Cortex of kidney (tissue), 1 donor: ENCODE measurements at places on chromosomes 3 and 15.

DNA sequence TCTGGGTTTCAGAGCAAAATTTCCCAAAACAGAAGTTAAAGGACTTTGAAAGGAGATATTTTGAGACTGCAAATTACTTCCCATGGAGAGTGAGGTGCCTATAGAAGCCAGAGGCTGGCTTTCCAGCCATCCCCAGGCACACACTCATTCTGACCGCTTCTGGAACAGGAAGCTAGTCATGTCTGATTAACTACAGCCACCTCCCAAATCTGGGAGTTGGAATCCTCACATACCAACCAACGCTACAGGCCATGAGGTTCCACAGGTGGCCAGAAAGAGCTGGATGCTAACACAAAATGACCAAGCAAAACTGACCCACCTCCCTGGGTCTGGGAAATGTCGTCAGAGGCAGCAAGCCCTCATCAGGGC lies 87.2 kb downstream of the SNRK start:
- DNase-seq, result no peak

DNA sequence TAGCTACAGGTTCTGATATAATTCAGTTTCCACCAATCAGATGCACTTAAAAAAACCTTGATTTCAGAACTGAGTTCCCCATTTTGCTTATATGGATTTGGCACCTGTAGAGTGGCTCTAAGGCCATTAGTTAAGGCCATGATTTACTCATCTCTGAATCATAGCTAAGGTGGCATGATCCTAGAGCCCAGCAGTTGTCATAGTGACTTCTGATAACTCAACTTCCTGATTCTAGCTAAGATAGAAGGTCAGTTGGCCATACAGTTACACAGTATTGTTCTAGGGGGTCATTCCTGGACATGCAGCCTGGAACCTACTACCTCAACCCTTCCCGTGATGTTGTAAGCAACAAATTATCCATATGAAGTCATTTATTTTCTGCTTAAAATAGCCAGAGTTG lies 15.9 kb upstream of the TMEM87A start:
- DNase-seq, result no peak

DNA sequence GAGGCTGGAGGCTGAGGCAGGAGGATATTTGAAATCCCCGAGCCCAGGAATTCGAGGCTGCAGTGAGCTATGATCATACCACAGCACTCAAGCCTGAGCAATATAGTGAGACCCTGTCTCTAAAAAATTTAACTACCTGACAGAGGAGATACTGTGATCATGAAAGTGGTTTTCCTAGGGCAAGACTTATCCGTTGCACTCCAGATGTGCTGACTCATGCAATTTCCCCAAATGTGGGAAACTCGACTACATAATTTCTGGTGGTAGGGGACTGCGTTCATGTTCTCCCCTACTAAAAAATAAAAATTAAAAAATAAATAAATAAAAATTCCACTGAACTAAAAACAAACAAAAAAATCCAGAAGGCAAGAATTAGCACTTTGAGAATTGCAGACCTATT lies 271.7 kb downstream of the SHQ1 start:
- no peak for DNase-seq

DNA sequence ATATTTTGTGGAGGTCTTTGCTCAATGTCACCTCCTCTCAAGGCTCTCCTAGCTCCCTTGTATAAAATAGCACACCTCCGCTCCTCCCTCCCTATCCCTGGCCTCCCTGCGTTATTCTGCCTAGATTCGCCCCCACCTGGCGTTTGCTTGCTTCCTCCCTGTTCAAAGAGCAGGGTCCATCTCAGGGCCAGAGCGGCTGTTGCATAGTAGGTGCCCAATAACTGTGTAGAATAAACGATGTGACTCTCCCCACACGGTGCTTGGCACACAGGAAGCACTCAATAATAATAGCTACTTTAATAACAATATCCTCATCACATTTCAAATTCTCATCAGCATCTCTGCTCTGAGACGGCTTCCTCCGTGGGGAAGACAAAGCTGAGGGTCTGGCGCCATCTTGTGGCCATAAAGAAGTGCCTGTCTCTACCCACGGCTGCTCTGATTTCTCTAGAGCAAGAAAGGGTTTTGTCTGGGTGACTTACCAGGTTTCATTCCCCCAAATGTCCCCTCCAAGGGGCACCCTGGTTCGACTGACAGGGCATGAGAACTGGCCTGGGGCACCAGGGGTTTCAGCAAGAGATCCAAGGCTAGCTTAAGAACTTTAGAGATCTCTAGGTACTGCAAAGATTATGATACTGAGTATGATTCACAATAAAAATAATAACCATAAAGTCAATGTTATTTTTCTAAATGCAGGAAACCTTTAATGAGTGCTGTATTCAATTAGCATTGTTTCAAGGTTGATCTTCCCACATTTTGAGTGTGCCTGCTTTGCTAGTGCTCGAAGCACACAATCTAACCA lies 16.1 kb downstream of the CD276 start:
- no peak for DNase-seq

DNA sequence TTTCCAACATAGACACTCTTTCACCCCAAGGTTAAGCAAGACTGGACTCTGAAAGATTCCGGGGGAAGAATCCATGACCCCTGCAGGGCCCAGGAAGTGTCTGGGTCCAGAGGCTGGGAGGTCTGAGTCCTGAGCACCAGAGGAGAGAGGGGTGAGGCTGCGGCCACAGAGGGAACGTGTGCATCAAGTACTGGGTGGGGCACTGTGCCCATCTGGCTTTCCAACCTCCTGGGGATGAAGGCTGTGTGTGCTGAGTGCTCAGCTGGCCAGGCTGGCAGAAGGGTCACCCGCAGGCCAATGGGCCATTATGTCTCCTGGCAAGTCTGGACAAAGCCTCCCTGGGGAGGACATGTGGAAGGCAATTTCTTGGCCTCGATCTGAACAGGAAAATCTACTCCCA lies 3.3 kb downstream of the CHRNA3 start:
- DNase-seq, result no peak

DNA sequence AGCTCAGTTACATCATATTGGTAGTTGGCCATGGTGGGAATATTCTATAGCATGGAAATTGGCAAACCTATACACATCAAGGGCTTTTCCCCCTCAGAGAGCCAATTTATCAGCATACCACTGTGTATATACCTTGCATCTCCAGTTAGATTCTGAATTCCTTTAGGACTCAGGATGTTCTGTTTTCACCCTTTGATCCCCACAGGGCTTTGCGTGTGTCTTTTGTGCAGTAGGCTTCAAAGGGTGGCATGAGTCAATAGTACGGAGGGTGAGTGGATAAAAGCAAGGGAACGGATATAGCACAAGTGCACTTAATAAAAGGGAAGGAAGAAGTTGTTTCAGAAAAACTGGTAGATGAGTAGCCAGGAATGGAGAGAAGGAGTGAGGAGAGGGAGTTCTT lies 99.2 kb upstream of the RGMA start:
- no peak for DNase-seq

- no peak for DNase-seq
These were observed 193.6 kb downstream of the CLSTN2 start for GRCh38 chr3:140128631-140129030.

DNA sequence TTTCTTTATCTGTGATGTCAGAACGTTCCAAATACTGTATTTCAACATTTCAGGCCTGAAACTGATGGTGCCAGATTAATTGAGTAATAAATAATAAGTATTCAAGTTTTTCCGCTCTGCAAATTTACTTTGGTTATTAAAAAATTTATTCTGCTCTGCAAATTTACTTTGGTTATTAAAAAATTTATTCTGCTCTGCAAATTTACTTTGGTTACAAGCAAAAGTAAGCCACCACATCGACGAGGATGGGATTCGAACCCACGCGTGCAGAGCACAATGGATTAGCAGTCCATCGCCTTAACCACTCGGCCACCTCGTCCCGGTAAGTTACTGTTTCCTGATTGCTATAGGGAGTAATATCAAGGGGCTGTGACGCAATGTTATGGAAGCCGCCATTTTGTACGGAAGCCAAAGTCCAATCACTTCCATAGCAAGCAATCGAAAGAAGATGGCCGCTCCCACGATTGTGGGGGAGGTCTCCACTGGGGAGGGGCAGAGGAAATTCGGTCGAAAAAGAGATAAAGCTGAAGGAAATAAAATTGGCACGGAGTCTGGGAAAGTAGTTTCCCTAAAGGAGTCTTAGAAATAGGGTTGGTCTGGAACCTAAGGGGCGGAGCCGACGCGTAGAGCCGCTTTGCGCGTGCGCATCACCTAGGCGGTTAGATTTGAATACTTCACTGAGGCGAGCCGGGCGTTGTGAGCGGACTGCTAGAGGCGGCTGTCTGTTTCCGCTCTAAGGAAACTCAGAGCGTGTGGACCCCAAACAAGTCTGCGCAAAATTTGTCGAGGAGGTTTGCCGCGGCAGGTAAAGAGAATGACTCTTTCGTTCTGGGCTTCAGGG lies at the start of gene KNL1:
KNL1 (plus strand) TSS at position 662 of the 841 bp plus-strand sequence. CDS start 8,683 bp downstream, outside the sequence.
- no peak for DNase-seq

- no peak for DNase-seq
These were observed 1.8 kb downstream of the RBMS3 start for GRCh38 chr3:29282427-29283230.

GRCh38 chr15:33506781-33507296 lies 196.1 kb downstream of the RYR3 start:
- no peak for DNase-seq

- no peak for DNase-seq
These were observed 83.9 kb upstream of the MYO5C start for GRCh38 chr15:52379395-52380106.
